ENCODE measurements at places on chromosomes 5 and 9. TPM values are rescaled to one million over a fixed set of nuclear protein-coding genes. Genes with fewer than 3 reads are reported as not detected.

GRCh38 chr5:155872629-155873220 is 454.2 kb upstream of the SGCD start:
- no peaks in the 10 kb centered on the region for H3K36me3 ChIP-seq
- no peaks in the 10 kb centered on the region for H3K4me1 ChIP-seq
- H3K27me3 ChIP-seq, result no peaks in the 10 kb centered on the region

DNA sequence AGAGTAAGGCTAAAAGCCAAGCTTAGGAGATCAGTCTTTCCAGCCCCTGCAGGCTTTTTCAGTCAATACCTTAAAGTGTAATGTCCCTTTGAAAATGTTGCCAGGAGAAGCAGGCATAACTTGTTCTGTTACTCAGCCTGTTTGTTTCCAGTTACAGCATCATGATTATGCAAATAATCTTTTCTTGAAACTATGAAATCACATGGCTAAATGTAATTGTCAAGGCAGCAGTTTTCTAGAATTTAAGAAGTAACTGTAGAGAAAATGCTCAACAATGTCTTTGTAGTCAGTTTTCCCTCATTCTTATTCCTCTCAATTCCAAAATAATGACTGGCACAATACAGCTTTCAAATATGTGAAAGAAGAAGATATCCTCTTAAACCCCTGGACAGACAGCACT is 1.9 kb upstream of the GPR107 start:
- peaks cover 13% of the 10 kb centered on the region for H3K4me1 ChIP-seq
- no peaks in the 10 kb centered on the region for H3K36me3 ChIP-seq
- H3K27ac ChIP-seq, result peak overlapping the region; percentile 90
- DNase-seq, result peak; percentile 64
- H3K4me3 ChIP-seq, result no peak overlapping the region
- no peaks in the 10 kb centered on the region for H3K27me3 ChIP-seq

DNA sequence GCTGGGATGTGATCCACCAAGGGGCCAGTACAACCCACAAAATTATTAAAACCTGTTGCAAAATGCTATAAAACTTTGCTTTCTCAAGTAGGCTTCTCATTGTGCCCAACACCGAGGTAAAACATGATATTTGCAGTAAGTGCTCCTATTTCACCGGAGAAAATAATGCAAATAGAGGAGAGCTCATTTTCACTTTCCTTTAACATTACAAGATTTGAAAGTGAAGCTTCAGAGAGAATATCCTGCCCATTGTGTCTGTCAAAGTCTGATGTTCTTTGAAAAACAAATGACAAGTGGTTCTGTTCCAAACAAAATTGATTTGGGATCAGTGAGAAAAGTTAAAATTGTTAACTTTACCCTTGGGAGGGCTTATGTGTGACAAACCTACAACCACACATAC is 287.1 kb downstream of the KCNN2 start:
- no peak overlapping the region for H3K27ac ChIP-seq
- H3K4me1 ChIP-seq, result no peaks in the 10 kb centered on the region
- H3K27me3 ChIP-seq, result no peaks in the 10 kb centered on the region
- H3K4me3 ChIP-seq, result no peak overlapping the region
- H3K36me3 ChIP-seq, result no peaks in the 10 kb centered on the region

DNA sequence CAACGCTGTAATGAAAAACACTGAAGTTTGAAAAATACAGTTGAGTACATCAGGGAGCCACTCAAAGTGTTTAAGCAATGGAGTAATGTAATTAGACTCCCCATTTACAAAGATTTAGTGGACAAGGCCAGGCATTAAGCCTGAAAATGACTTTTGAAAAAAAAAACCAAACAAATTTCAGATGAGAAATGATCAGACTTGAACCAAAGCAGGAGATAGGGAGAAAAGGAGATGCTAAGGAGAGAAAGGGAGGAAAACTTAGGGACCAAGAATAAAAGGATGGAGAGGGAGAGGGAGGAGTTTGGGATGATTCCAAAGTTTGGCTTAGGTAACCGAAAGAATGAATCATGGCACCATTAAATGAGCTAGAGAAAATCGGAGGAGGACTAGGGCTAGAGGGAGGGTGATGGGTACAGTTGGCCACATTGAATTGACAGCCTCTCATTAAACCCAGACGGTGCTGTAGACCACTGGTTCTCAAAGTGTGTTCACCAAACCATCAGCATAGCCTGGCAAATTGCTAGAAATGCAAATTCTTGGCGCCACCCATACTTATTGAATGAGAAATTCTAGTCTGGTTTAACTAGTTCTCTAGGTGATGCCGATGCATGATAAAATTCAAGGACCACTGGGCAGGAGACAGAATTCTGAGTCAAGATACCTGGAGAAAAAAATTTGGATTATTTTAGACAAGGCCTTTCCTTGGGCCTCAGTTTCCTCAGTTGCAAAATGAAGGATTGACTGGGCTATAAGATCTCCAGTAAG is 6.2 kb upstream of the CPEB4 start:
- no peaks in the 10 kb centered on the region for H3K36me3 ChIP-seq
- no peaks in the 10 kb centered on the region for H3K4me1 ChIP-seq
- DNase-seq, result no peak
- no peak overlapping the region for H3K27ac ChIP-seq

The LCP2 gene
- total RNA-seq, result 3.3 TPM

GRCh38 chr5:6868171-6868570 is 154.9 kb downstream of the TENT4A start:
- no peak for DNase-seq
- no peaks in the 10 kb centered on the region for H3K27me3 ChIP-seq
- H3K4me1 ChIP-seq, result no peaks in the 10 kb centered on the region
- H3K36me3 ChIP-seq, result no peaks in the 10 kb centered on the region
- no peak overlapping the region for H3K4me3 ChIP-seq

DNA sequence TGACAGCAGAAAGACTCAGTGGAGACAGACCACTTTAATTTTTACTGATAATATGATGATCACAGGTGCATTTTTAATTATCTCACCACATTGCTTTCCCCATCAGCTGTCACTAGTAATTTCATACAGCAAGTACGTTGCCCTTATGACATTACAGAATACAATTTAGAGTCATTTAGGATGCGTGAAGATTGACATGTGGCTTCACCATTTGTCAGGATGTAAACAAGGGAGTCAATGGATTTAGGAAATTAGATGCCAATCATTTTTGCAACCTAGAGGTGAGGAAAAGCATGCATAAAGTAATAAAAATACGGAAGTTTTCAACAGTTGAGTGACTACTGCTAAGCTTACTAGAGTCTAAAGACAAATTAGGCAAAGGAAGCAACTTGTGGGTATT is 1129.6 kb downstream of the PTPRD start:
- H3K27me3 ChIP-seq, result no peaks in the 10 kb centered on the region
- H3K36me3 ChIP-seq, result no peaks in the 10 kb centered on the region
- no peak overlapping the region for H3K4me3 ChIP-seq

The UBTD2 gene
- 14.3 TPM for total RNA-seq

DNA sequence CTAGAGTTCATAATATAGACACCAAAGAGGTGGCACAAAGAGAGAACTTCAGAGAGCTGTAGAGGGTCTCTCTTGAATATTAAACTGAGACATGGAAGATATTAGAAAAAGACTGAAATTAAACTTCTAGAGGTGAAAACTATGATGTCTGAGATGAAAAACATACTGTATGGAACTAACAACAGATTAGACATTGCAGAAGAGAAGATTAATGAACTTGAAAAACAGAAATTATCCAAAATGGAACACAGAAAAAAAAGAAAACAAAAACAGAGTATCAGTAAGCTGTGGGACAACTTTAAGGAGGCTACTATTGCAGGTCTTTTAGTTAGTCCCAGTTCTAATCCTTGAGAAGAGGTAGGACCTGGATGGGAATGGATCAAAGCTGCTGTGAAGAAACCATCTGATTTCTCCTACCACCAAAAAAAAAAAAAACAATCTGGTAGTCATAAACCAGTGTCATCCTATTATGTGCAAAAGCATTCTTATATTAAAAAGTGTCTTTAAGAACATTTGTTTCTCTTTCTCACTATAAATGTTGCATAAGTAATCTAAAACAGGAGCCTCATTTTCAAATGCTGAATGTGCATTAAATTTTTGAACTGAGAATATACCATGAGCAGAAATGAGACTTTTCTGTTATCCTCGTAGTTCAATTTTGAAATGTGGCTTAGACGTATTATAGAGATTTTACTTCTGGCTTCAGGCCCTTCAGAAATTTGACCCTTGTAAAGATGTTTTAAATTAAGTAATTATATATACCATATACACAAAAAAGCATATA is 96.2 kb downstream of the ERMP1 start:
- no peak overlapping the region for H3K4me3 ChIP-seq
- no peak overlapping the region for H3K27ac ChIP-seq
- no peaks in the 10 kb centered on the region for H3K36me3 ChIP-seq
- no peak for DNase-seq
- no peaks in the 10 kb centered on the region for H3K27me3 ChIP-seq

GRCh38 chr9:76438841-76439588 is 20.0 kb upstream of the GCNT1 start:
- no peak overlapping the region for H3K4me3 ChIP-seq
- no peak overlapping the region for H3K27ac ChIP-seq

- no peak overlapping the region for H3K4me3 ChIP-seq
- no peaks in the 10 kb centered on the region for H3K27me3 ChIP-seq
- no peak overlapping the region for H3K27ac ChIP-seq
- DNase-seq, result no peak
- H3K36me3 ChIP-seq, result no peaks in the 10 kb centered on the region
Measured at GRCh38 chr5:154174091-154174490, 16.4 kb upstream of the GALNT10 start.

DNA sequence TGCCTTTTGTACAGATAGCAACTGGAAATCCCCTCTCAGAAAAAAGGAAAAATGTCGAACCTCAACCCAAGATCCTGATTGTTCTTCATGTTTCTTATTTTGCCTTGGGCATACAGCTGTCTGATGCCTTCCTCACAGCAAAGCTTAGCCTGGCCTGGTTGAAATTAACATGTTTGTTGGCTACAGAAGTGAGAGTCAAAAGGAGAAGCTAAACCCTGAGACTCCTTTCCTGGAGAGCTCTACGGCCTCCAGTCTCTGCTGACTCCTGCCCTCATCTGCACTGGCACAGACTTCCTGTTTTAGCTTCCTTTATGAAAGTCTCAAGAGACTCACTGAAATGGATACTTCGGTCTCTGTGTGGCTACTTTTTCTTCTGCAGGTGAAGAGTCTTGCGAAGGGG is 186.7 kb downstream of the PARP8 start:
- no peak overlapping the region for H3K4me3 ChIP-seq
- no peak overlapping the region for H3K27ac ChIP-seq
- no peak for DNase-seq
- no peaks in the 10 kb centered on the region for H3K4me1 ChIP-seq
- no peaks in the 10 kb centered on the region for H3K27me3 ChIP-seq

DNA sequence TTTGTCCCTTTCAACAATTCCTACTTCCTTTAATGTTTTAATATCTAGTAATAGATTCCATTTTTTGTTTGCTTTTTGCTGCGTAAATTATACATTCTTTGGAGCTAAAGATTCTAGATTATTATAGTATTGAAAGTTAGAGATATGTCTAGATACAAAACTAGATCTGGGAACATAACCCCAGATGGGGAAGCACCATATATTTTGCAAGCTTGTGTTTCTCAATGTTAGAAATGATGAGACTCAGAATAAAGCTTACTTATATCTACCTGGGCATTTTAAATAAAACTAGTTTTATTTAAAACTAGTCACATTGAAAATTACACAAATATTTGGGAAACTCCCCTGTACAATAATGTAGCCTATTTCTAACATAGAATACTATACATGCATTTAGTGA is 32.2 kb downstream of the TRIO start:
- H3K4me1 ChIP-seq, result no peaks in the 10 kb centered on the region
- H3K27me3 ChIP-seq, result no peaks in the 10 kb centered on the region
- no peak overlapping the region for H3K4me3 ChIP-seq
- H3K36me3 ChIP-seq, result no peaks in the 10 kb centered on the region

DNA sequence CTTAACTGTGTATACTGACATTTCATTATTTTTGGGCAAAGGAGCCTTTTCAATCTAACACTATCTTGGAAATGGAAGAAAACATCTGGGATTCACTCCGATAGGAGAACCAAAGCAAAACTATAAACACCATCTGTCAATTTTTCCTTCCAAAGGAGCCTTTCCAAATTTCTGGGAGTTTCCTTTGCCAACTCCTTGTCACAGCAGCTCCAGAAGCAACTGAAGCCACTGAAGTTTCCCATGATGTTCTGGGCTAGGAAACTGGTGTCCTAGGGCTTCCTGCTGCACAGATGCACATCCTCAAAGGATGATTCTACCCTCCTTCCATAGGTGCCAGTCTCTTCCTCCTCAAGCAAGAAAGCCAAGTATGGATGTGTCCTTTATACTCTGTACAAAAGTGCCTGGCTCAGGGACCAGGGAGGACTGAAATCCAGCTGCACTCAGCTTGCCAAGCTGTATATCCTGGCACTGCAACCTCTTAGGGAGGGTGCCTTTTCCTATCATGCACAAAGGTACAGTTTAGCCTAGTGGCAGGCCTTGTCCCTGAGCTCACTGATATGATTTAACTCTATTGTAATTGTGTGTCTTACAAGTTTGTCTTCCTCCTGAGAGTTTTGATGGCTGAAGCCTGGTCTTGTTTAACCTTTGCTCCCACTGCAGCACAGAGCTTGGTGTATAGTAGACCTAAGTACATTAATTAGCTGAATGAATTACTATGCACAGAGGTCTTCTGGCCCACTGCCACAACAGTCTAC is 8.4 kb upstream of the UBAP1 start:
- H3K27ac ChIP-seq, result no peak overlapping the region
- H3K4me1 ChIP-seq, result no peaks in the 10 kb centered on the region
- no peaks in the 10 kb centered on the region for H3K27me3 ChIP-seq
- DNase-seq, result no peak

GRCh38 chr9:35940458-35941407 is 17.2 kb downstream of the OR2S2 start:
- H3K27me3 ChIP-seq, result no peaks in the 10 kb centered on the region
- no peaks in the 10 kb centered on the region for H3K36me3 ChIP-seq
- H3K4me1 ChIP-seq, result no peaks in the 10 kb centered on the region
- H3K4me3 ChIP-seq, result no peak overlapping the region
